Kidney epithelial cell (primary cell): ENCODE measurements at places on chromosomes 2 and 18.
A peak's percentile ranks its signal among the peaks of the same experiment; 100 is the strongest.

GRCh38 chr18:12968115-12968514 lies 20.3 kb downstream of the SEH1L start:
- no peak for DNase-seq

DNA sequence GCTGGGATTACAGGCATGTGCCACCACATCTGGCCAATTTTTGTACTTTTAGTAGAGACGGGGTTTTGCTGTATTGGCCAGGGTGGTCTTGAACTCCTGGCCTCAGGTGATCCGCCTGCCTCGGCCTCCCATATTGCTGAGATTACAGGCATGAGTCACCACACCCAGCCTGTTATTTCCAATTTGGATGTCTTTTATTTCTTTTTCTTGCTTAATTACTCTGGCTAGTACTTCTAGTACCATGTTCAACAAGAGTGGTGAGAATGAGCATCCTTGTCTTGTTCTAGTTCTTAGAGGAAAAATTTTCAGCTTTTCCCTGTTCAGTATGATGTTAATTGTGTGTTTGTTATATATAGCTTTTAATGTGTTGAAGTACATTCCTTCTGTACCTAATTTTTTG lies 23.4 kb downstream of the CCDC138 start:
- DNase-seq = no peak

GRCh38 chr2:10317646-10318045 lies 14.9 kb downstream of the HPCAL1 start:
- no peak for DNase-seq

GRCh38 chr18:42480441-42480840 lies 525.4 kb downstream of the PIK3C3 start:
- peak; percentile 29 for DNase-seq

DNA sequence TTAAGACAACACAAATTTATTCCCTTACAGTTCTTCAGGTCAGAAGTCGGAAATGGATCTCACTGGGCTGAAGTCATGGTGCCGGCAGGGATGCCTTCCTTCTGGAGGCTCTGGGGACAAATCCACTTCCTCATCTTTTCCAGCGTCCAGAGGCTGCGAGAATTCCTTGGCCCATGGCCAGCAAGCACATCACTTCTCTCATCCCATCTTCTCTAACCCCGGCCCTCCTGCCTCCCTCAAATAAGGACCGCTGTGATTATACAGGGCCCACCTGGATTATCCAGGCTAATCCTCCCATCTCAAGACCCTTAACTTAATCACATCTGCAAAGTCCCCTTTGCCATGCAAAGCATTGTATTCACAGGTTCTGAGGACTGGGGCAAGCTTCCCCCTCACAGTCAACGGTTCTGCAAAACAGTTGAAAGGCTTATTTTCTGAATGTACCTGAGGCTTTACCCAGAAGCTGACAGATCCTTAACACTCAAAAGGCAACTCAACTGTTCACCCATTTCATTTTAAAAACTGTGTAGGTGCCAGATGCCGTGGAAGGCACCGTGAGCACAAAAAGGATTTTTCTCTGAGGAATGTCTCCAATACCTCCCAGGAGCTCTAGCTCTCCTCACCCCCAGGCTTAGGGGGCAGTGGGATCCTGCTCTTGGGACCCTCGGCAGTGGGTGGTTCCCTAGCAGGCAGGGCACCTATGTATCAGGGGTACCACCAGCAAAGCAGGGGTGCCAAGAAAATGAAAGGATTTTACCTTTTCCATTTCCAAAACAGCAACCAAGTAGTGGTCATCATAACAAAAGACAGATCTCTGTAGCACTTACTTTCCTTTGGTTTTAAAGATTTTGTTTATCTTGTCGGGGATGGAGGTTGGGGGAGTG lies 84.0 kb downstream of the KCTD1 start:
- DNase-seq = no peak

DNA sequence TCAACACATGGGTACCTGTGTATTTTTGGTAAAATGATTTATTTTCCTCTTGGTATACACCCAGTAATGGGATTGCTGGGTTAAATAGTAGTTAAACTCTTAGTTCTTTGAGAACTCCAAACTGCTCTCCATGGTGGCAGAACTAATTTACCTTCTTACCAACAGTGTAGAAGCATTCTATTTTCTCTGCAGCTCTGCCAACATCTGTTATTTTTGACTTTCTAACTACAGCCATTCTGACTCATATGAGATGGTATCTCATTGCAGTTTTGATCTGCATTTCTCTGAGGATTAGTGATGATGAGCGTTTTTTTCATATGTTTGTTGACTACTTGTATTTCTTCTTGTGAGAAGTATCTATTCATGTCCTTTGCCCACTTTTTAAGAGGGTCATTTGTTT lies 180.6 kb downstream of the FSIP2 start:
- DNase-seq = no peak

DNA sequence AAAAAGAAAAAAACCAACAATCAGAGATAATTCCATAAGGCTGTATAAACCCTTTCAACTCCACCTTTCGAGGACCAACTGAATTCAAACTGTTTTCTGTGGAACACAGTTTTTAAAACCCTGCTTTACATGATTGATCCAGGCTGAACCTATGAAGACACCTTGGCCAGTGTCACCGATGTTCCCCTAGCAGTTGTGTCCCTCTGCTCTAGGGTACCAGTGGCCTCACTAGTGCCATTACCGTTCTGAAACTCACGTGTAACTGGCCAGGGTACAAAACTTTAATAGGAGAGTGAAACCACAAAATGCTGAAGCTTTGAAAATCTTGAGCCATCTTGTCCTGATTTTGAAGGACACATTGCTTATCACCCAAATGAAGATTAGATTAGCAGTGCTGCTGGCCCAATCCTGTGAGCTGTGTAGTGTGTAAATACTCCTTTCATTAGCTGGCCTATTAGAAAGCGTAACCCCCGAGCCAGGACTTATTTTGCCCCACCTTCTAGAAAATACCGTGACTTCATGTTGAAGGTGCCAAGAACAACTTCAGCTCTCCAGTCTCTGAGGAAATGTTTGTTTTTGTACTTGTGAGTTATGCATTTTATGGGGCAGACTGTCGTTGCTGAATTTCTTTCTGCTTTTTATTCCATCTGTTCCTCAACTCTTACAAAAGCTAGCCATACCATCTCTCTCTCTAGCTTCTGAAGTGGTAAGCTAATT lies 147.8 kb upstream of the MAP3K20 start:
- DNase-seq = no peak

DNA sequence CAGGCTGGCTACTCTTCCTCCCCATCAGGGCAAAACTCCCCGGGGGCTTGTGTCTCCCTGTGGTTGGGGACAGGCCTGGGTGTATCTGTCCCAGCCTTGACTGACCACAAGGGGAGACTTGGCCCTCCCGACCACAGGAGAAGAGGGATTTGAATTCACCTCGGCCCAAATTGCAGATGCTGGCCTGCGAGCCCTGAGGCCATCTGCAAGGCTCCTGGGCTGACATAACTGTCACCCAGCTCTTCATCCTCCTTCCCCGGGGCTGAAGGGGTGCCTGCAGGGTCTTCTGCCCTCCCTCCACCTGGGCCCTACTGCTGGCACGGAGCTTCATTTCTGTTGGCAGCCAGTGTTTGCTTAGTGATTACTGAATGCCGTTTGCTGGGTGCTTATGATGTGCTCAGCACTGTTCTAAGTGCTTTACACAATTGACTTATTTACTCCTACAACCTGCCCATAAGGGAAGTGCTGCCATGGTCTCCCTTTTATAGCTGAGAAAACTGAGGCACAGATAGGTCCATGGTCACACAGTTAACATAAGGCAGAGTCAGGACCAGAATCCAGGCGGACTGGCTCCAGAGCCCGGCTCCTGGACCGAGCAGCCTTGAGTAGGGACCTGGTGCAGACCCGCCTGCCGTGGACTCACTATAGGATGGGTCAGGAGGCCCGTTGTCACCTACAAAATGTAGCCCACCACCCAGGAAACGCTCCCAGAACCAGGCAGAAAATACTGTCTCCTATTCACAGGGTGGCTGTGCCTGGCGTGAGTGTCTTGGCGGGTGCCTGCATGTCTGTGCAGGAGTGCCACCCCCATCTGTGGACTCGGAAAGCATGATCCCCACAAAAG lies 18.9 kb downstream of the STEAP3 start:
- no peak for DNase-seq

GRCh38 chr2:217950401-217950871 lies 52.4 kb downstream of the TNS1 start:
- DNase-seq = no peak
